Thoracic aorta (tissue), 2 donors: ENCODE measurements at places on chromosomes 5 and 9. TPM values are rescaled to one million over a fixed set of nuclear protein-coding genes. Genes with fewer than 3 reads are reported as not detected.

PCDHB12 gene
- 7.4 TPM for total RNA-seq

C5orf52 gene
- not detected for total RNA-seq

FGF10 gene
- 6.0 TPM for total RNA-seq

DMRT3 gene
- 0.28 TPM for total RNA-seq

CDH18 gene
- total RNA-seq, result not detected

PDCD1LG2 gene
- total RNA-seq, result 1.1 TPM

CXCL14 gene
- total RNA-seq, result 28.7 TPM

HAND1 gene
- total RNA-seq, result not detected

NRARP gene
- 16.9 TPM for total RNA-seq

LRRC19 gene
- not detected for total RNA-seq

C5orf24 gene
- total RNA-seq, result 71.0 TPM

PTPRD gene
- 19.6 TPM for total RNA-seq

PAX5 gene
- total RNA-seq, result not detected

SLC6A7 gene
- total RNA-seq, result not detected

OR1N2 gene
- 1.1 TPM for total RNA-seq

DNA sequence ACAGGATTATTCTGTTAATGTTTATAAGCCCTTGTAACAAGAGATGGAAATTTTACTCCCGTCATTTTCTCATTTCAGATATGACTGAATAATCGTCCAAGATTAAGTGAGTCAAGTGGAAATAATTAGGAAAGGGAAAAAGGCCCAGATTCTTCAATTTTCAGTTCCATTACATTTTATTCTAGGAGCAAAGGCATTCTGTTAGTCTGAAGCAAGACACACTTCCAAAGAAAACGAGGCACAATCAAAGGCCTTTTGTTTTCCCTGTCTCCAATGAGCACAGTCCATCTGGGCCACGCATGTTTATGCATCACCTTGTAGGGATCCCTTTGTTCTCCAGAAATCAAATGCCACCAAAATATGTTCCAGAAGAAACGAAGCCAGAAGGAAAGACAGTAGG, 382.9 kb upstream of the RFX3 start:
- no peak for DNase-seq

DNA sequence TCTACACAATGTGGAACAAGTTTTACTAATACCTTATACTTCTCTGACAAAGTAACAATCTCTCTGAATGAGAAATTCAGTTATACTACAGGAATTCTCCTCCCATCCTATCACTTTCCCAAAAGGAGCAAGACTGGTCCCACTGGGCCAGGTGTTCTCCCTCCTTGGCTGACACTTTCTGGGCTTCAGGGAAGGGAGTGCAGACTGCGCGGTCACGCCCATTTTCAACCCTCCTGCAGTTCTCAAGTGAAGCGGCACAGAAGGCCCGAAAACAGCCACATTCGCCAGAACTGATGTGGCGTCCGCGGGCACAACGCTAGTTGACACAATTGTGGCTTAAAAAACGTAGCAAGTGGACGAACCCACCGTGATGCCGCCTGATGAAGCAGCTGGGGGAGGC, 603 bp downstream of the SAXO1 start:
- DNase-seq, result no peak

- DNase-seq, result peak; percentile 21
These were observed 35.5 kb upstream of the ANXA2R start for GRCh38 chr5:43075319-43076293.

DNA sequence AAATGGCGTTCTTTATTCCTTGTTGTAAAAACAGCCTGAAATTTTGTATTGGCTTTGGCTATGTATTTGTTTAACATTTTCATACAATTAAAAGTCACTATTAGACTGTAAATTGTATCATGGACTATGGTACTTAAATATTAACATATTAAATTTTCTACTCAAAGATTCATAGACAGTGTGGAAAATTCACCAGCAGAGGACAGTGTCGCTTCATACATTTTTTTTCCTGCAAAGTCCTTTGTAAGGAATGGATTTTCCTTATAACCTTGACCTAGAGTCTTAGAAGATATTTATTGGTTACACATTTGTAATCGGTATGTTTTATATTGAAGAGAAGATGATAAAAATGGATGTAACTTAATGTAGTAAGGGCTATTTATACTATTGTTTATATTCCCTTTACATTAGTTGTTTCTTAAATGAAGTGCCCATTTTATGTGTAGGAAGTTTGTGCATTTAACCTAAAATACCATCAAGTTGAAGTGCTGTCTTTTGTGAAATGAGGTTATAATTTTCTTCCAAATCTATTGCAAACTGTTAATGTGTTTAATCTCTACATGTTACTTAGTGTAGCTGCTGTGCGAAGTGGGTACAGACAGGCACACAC, 150.1 kb downstream of the KDM4C start:
- DNase-seq, result no peak

DNA sequence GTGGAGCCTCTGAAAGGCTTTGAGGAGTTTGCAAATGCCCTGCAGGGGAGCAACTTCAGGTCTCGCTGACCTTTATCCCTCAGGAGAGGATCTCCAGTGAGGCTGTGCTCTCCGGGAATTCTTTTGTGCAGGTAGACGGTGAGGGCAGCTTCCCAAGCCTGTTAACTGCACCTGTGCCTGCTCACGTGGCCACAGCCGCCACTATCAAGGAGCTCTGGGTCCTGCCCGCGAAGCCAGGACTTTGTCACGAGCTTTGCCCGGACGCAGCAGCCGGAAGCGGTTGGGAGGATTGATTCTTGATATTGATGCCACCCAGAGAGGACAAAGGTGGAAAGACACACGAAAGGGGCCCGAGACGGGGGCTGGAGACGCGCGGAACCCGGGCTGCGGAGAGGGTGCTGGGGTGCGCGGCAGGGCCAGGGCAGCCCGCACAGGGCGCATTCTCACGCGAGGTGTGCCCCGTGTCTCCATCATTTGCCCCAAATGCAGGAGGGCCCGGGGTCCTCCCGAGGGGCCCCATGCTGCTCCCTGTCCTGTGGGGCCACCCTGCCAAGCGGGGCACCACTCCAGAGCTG, 18.2 kb downstream of the SLC9A3 start:
- DNase-seq, result no peak

- no peak for DNase-seq
These were observed 172.3 kb upstream of the CDH6 start for GRCh38 chr5:31021181-31021624.

GRCh38 chr9:136578626-136578914, 32.7 kb upstream of the NOTCH1 start:
- DNase-seq, result no peak

DNA sequence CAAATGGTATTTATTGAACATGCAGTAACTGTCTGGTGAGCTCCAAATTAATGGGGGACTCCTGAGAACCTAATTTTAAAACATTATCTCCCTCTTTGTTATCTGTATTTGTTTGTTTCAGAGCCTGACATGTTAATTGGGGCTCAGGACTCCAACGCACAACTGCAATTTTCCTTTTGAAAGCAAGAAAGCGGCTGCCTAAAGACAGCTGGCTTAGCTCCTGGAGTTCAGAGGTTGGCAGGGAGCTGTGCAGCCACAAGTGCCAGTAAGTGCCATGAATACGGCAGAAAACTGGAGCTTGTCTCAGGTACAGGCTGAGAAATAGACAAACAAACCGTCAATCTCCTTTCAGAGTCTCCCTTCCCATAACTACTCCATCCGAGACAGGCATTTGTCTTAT, 80.9 kb downstream of the PPP2R2B start:
- DNase-seq, result no peak

GRCh38 chr9:37144762-37145161, 24.4 kb downstream of the ZCCHC7 start:
- DNase-seq, result no peak

- no peak for DNase-seq
These were observed 20.7 kb upstream of the PTPN3 start for GRCh38 chr9:109518621-109519335.

- DNase-seq, result no peak
These were observed 729.8 kb downstream of the EFNA5 start for GRCh38 chr5:106940986-106941385.

GRCh38 chr9:35553670-35554543, 51.2 kb upstream of the TESK1 start:
- no peak for DNase-seq

GRCh38 chr5:43312076-43312661, 1.0 kb downstream of the HMGCS1 start:
- no peak for DNase-seq

GRCh38 chr5:151772029-151772845, 483 bp downstream of the G3BP1 start:
- no peak for DNase-seq

- no peak for DNase-seq
These were observed 65.5 kb upstream of the SMIM23 start for GRCh38 chr5:171720086-171720485.

GRCh38 chr5:149117970-149118369, 23.3 kb upstream of the ABLIM3 start:
- DNase-seq, result no peak

DNA sequence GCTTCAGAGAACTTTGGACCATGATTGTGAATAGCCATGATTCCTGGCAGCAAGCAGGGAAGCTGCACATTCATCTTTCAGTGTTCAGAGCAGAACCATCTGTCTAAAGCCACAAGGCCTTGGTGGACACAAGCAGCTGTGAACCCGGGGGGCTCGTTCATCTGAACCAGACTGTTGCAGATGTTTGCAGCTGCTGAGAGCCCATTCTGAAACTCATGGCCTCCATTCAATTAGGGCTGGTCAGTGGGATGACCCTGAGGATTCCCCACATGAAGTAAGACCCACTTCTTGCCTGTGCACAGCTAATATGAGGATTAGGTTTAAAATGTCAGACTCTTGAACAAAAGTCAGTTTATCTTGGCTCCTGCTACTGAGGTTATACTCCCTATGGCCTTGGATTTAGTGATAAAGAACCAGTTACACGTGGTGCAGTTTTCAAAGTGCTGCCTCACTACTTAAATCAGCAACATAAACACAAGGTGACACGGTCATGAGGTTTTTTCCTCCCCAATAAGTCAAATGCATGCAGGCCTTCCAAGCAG, 109.8 kb upstream of the IFNK start:
- no peak for DNase-seq

DNA sequence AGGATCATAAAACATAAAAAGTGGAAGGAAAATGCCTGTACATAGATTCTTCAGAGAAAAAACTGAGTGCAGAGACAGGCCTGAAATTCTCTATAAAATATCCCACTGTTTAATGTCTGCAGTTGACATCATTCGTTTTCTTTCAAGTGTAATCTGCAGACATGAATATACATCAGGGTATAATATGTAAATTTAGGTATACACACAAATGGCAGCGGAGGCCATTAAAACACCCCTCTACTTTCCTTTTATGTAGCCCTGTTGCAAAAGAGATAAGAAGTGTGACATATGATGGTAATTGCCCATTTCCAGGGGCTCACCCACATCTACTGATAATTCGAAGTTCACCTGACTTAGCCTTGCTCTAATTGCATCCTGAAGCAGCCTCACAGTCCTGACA, 164.3 kb downstream of the SLC24A2 start:
- no peak for DNase-seq

DNA sequence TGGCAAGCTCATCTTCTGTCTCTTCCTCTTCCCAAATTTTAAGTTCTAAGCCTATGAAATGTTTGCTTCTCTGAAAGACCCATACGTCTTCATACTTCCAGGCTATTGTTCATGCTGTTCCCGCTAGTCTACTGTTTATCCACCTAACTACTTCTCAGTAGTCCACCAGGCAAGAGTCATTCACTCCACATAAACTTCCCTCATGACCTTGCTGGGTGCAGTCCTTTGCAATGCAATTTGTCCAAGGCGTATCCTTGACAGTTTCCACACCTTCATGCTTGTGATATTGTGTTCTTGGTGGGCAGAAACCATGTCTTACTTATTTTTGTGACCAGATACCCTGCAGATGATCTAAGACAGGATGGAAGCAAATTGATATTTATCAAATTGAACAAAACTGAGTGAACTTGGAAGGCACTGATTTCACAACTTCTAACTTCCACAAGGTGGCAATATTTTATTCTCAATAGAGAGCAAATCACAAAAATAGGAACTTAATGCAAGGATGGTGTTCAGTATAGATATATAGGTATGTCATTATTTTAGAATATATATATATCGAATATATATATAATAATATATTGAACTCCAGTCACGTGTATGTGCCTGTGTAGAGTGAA, 30.3 kb downstream of the TYRP1 start:
- DNase-seq, result no peak

- no peak for DNase-seq
These were observed 38.6 kb downstream of the SPARC start for GRCh38 chr5:151648089-151648488.

GRCh38 chr5:32458880-32459495, 14.4 kb upstream of the ZFR start:
- DNase-seq, result no peak

DNA sequence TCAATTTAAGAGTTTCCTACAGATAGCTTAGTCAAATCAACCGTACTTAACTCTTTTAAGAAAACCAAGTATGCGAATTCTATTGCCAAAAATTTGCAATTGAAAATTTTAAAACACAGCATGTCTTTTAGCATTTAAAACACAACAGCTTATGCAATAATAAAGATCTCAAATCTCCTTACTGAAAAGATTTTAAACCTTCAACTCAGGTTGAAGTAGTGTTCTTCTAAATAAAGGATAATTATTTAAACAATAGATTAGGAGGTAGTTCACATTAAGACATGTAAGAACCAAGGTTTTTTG, 5.5 kb downstream of the NR3C1 start:
- no peak for DNase-seq

DNA sequence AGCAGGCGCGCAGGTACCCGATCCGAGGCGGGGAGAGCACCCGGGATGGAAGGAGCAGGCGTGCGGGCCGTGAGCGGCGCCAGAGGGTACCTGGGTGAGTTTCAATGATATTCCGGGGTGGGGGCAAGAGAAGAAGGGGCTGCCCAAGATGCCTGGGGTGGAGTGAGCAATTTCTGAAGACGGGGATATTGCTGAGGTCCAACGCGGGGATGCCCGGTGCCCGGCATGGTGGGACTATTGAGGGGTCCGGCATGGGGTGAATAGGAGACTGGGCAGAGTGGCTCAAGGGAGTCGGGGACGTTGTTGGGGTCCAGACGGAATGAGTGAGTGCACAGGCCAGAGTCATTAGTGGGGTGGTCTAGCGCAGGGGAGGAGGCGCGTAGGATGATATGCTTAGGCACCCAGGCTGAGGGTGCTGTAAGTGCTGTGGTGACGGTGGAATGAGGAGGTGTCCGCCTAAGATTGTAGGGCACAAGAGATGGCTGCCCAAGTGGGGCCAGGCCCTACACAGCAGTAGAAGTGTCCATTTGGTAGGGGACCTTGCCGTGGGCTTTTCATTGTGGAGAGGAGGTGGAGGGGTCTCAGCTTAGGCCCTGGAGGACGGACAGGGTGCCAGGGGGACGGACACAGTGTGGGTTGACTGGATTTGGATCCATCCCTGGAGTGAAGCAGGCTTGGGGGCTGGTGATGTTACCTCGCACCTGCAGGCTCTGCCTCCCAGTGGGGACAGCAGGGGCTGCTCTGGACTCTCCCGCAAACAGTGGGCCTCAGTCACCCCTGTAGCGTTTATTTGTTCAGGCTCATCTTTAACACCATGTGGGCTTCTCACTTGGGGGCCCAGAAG, 719 bp downstream of the MIGA2 start:
- no peak for DNase-seq

GRCh38 chr5:143573568-143574170, 170.2 kb upstream of the NR3C1 start:
- no peak for DNase-seq
